ENCODE measurements at places on chromosomes 2 and 18.

DNA sequence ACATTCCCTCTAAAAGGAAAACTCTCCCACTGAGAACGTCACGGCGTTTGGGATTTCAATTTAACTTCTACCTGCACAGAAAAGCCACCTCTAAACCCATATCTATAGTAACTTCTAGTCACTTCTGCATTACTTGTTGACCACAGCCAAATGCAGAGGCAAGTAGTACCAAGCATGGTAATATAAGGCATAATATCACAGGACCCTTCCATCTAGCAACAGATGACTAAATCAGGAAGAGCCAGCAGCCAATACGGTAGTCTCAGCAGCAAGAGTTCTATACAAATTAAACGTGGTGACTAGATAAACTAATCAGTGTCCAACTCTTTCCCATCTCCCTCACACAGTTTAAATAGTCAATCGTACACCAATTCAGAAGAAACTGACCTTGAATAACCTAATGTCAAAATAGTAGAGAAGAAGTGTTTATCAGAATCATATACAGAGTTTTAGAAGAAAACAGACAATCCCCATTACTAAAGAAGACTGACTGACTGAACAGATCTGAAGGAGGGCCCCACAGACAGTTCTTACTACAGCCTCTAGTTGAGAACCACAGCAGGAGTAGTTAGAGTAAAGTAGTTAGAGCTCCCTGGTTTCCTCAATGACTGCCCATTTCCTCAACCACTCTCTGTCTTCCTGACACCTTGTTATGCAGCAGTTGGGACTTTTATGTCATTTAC, 30.0 kb downstream of the MEMO1 start:
- DNase-seq, result no peak

DNA sequence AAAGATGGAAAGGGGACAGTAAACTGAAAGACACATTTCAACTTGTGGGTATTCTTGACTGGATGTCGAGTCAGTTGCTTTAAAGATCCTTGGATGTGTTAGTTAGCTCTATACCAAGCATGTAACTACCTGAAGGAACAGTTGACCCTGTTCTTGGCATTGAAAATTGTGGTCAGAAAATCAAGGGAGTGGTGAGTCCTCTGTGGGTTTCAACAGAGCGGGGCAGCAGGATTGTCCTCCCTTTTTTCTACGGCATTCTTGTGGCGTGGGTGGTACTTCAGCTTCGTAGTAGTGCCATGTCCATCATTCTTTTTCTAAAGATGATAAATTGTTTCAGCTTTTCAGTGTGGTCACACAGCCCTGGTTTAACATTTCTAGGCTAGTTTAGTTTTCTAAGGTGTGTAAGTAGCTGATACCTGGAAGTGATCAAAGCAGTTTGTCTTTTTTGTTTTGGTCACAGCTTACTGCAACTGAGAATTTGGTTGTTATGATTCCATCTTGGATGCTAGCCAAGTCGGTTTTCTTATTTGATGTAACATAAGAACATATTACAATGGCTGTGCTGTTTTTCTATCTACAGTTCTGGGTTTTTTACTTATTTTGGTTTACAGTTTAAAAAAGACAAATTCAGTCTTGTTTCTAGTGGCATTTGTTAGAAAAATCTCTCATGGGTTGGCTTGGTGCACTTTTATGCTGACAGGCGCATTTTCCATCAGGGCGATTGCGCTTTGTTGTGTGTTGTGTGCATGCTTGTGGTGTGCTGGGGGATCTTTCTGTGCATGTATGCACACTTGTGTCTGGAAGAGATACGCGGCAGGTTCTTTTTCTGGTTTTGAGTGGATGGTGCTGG, 84.7 kb downstream of the ZNF407 start:
- DNase-seq, result no peak

DNA sequence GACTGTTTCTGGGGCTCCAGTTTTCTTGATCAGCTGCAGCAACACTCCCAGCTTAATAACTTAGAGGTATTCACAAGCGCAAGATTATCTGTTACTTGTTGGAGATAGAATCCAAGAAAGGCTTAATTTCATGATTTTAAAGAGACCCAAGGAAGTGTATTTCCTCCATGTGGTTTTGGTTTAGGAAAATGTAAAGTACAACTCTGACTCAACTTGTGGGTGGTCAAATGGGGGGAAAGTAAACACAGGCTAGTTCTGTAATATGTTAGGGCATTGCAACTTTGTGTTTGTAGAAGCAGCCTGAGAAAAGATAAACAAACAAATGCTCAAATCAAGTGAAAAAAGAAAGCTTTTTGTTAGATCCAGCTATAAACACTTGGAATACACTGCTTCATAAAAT, 90.1 kb upstream of the COL3A1 start:
- no peak for DNase-seq

GRCh38 chr18:38941711-38942561, 1376.3 kb upstream of the CELF4 start:
- DNase-seq, result no peak

DNA sequence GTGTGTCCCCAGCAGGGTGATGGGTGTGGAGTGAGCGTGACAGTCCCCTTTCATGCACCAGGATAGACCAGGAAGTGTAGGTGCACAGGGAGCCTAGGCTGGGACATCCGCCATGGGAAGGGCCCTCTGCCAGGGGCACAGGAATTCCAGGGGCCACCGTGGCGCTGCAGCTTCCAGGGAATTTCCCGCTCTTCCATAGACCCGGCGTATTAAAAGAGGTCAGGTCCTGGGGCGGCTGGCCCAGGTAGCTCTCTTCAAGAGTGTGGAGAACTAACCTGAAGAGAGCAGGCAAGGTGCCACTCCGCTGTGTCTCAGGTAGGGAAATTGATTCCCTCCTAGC, 42.0 kb downstream of the ATP6V1C2 start:
- no peak for DNase-seq

- no peak for DNase-seq
These were observed 88.4 kb downstream of the ARHGAP15 start for GRCh38 chr2:143217512-143218115.

DNA sequence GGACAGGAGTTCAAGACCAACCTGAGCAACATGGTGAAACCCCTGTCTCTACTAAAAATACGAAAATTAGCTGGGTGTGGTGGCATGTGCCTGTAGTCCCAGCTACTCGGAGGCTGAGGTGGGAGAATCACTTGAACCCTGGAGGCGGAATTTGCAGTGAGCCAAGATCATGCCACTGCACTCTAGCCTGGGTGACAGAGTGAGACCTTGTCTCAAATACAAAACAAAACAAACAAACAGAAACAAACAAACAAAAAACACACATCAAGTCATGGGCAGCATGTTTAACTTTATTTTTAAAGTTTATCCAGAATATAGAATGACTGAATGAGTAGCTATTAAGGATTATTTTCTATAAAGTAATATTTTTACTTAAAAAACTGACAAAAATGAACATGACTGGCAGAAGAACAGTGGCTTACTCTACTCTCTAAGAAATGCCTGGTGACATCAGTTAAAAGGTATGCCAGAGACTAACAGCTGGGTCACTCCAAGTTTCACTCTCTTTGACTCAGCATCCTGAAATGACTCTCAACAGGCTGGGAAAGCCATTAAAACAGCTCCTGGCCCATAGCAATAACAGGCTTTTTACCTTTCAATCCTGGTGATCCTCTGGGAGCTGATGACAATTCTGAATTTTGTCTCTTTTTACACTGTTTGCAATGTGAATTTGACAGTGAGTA, 281.6 kb upstream of the STON1 start:
- DNase-seq, result peak; percentile 77

DNA sequence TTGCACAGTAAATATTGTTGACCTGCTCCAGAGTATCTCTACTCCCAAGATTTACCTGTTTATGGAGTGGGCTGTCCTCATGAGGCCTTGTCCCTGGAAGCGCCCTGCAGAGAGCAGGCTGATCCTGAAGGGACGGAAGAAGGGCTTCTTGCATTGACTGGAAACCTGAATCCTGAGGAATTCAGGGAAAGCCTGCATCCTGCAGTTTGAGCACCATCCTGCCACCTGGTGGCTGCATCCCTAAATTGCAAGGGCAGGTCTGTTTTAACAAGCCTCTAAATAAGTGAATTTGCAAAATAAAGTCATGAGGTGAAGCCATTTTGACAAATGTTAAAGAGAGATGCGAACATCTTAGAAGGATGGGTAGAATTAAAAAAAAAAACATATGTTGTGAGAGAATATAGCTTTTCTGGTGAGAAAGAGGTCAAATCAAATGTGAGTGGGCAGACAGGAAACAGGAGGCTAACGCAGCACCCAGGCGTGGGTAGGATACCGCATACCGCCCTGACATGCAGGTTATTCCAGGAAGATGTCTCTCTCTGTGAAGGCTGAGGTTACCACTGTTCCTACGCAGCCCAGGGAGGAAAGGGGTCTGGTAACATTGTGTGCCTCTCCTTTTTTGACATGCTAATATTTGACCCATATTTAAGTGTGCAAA, 754.9 kb downstream of the RNF144A start:
- DNase-seq, result no peak

GRCh38 chr2:225398372-225398771, 1.1 kb upstream of the NYAP2 start:
- DNase-seq, result no peak

DNA sequence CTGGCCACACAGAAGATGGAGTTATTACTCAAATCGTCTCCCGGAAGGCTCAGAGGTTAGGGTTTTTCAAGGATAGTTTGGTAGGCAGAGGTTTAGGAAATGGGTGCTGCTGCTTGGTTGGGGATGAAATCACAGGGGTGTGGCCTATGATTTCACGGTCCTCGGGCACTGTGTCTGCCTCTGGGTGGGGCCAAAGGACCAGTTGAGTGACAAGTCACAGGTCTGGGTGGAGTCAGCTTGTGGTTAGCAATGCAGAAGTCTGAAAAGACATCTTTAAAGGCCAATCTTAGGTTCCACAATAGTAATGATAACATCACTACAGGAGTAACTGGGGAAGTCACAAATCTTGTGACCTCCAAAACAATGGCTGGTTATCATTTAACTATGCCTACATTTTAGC, 387.8 kb downstream of the ZNF521 start:
- no peak for DNase-seq

DNA sequence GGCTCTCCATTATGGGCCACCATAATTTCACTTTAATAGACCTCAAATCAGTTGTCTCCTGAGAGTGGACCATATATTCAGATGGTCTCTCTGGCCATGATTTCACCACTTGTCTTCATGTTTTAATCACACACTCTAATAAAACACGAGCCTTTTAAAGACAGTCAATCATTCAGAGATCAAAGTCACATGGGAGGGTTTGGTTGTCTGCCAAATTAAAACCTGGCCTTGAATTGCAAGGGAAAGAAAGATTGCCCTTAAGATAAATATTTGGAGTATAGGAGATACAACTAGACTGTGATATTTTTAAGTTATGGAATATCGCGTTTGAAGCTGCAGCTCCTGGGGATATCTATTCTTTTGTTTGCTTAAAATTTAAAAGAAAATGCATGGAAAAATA, 377.8 kb upstream of the DDX18 start:
- no peak for DNase-seq
